ENCODE measurements at places on chromosomes 5 and 9. TPM values are rescaled to one million over a fixed set of nuclear protein-coding genes. Genes with fewer than 3 reads are reported as not detected.

- H3K27ac ChIP-seq, result no peak overlapping the region
- H3K36me3 ChIP-seq, result no peaks in the 10 kb centered on the region
- H3K4me1 ChIP-seq, result no peaks in the 10 kb centered on the region
- H3K4me3 ChIP-seq, result no peak overlapping the region
- H3K27me3 ChIP-seq, result no peaks in the 10 kb centered on the region
Observed at GRCh38 chr5:77170-77501, 14.8 kb upstream of the PLEKHG4B start.

GRCh38 chr9:68794898-68795297 lies 89.9 kb downstream of the PIP5K1B start:
- no peaks in the 10 kb centered on the region for H3K36me3 ChIP-seq
- H3K27me3 ChIP-seq, result no peaks in the 10 kb centered on the region
- no peak for DNase-seq
- H3K4me3 ChIP-seq, result no peak overlapping the region

DNA sequence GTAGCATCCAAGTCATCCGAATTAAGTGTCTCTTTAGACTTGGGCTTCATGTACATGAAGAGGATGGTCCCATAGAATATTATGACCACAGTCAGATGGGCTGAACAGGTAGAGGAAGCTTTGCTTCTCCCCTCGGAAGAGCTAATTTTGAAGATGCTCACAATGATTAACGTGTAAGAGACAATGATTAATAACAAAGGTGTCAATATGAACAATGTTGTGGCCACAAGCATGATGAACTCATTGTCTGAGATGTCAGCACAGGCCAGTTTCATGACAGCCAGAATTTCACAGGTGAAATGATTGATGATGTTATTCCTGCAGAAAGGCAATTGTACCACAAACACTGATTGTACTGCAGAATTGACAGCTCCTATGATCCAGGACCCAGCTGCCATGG lies 626 bp downstream of the OR13C2 start:
- H3K4me3 ChIP-seq, result no peak overlapping the region
- H3K4me1 ChIP-seq, result no peaks in the 10 kb centered on the region
- no peaks in the 10 kb centered on the region for H3K36me3 ChIP-seq
- DNase-seq, result no peak
- H3K27ac ChIP-seq, result no peak overlapping the region

- DNase-seq, result no peak
- H3K27me3 ChIP-seq, result no peaks in the 10 kb centered on the region
- H3K4me3 ChIP-seq, result no peak overlapping the region
- H3K36me3 ChIP-seq, result no peaks in the 10 kb centered on the region
Observed at GRCh38 chr5:118761814-118762213, 226.5 kb downstream of the DTWD2 start.

- no peaks in the 10 kb centered on the region for H3K27me3 ChIP-seq
- no peaks in the 10 kb centered on the region for H3K4me1 ChIP-seq
- H3K36me3 ChIP-seq, result no peaks in the 10 kb centered on the region
- H3K4me3 ChIP-seq, result no peak overlapping the region
- DNase-seq, result no peak
Observed at GRCh38 chr5:1759378-1759970, 40.2 kb downstream of the MRPL36 start.

DNA sequence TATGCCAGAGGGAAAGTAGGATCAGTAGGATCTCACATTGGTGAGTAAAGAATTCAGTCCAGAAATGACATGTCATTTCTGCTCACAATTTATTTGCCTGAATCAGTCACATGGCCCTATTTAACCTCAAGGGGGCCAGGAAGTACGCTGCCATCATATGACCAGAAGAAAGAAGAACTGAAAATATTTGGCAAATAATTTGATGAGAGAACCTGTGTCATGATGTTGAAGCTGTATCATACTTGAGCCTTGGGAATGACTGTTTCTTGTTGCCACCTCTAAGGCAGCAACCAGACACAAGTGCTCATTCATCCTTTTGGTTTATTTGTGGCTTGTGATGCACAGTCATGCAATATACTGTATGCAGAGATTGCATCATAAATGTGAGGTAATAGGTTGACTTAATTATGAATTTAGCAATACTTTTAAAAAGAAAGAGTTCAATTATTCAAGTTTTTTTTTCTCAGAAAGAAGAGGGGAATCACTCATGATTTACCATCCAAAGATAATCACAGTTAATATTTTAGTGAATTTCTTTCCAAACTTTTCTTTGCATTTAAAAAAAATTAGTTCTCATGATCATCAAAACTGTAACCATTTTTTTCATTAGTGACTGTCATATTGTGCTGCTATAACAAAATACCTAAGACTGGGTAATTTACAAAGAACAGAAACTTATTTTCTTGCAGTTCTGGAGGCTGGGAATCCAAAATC lies 8.2 kb upstream of the ZFYVE16 start:
- H3K4me1 ChIP-seq, result no peaks in the 10 kb centered on the region
- no peak overlapping the region for H3K27ac ChIP-seq
- H3K4me3 ChIP-seq, result no peak overlapping the region
- peak; percentile 43 for DNase-seq

Gene SEMA5A
- total RNA-seq, result 0.28 TPM
